ENCODE measurements at places on chromosomes 2 and 18.

DNA sequence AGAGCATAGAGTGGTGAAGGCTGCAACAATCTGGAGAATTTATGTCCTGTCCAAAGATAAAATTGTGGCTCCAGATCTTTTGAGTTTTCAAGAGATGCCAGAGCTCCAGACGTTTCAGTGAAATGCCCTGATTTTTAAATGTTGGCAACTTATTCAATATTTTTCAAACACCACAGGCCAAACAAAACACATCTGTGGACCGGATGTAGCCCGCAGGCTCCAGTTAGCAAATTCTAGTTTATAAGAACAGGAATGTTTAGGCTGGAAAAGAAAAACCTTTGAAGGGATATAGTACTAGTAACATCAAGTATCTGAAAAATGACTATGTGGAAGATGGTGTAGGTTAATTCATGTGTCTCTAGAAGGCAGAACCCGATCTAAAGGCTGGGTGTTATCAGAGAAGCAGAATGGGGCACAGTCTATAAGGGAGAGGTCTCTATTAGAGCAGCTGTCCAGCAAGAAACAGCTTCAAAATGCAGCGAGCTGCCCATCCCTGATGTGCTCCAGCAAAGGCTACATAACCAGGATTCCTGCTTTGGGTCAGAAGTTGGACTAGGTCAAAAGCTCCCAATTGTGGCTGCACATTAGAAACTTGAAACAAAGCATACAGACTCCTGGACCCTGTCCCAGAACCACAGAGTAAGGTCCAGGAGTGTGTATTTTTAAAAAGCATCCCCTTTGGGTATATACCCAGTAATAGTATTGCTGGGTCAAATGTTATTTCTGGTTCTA lies 105.9 kb downstream of the ANKRD44 start:
- DNase-seq = no peak

DNA sequence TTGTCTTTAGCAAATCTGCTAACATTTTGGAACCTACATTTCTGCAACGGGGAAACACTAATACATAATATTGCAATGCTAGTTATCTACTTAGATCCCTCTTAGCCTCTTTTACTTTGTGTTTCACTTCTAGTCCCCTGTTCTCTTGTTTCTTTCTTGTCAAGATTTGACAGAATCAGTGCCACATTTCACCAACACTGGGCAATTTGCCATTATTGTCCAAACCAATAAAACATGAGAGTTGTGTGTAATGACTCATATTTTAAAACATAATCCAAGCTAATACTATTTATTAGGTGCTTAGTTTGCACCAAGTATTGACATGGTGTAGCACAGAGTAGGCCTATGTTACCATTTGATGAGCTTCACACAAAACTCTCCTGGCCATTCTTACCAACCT lies 33.7 kb upstream of the ACVR1C start:
- DNase-seq = no peak

DNA sequence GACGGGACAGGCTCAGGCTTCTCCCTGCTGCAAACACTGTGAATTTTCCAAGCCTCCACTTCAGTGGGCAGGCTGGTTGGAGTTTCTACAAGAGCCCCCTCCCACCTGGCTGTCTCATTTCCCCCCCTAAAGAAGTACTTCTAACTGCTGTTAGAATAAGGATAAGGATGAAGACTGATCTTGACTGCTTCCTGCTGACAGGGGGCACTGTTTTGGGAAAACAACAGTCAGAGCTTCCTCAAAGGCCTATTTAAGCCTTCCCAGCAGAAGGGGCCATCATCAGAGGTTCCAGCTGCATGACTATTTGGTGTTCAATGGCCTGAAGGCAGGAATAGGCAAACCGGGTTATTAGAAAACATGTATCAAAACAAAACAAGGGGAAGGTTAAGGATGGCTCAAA lies 1162.8 kb downstream of the DSC3 start:
- no peak for DNase-seq

- DNase-seq = no peak
These were observed 157 bp downstream of the PTGR3 start for GRCh38 chr18:75208836-75209128.

GRCh38 chr18:73684647-73685046 lies 463.0 kb downstream of the FBXO15 start:
- no peak for DNase-seq

- no peak for DNase-seq
These were observed 123.1 kb upstream of the STK17B start for GRCh38 chr2:196294516-196294909.

GRCh38 chr2:37378411-37378810 lies 34.0 kb downstream of the QPCT start:
- DNase-seq = no peak

All from CD4-positive, alpha-beta T cell (primary cell).